ENCODE measurements at places on chromosomes 4 and X. TPM values are rescaled to one million over a fixed set of nuclear protein-coding genes. Genes with fewer than 3 reads are reported as not detected.

DNA sequence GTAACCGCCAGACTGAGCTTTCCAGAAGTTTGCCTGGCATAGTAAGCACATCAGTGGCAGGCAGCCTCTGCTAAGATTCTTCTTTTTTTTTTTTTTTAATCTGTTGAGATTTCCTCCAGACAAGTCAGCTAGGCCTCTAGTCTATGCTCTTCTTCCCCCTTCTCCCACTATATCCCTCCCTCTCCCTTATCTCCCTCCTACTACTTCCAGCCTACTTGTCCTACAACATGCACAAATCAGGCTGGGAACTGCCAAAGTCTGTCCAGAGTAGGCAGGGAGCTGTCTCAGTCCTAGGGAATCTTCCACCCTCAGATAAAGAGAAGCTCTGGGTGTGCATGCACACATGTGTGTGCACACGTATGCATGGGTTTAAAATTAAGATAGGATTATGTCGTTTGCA lies 49.7 kb upstream of the ARMCX2 start:
- DNase-seq: no peak

DNA sequence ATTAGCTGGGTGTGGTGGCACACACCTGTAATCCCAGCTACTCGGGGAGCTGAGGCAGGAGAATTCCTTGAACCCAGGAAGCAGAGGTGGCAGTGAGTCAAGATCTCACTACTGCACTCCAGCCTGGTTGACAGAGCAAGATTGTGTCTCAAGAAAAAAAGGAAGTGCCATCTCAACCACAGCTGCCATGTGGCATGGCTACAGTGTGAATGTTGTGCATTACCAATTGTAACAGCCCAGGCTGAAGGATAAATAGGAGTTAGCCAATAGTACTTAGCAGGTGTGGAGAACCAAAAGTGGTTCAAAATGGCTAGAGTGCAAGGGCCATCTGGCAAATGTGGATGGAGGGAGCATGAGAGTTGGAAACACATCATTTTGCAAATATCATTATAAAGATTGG lies 28.9 kb downstream of the SLC25A5 start:
- DNase-seq: no peak

DNA sequence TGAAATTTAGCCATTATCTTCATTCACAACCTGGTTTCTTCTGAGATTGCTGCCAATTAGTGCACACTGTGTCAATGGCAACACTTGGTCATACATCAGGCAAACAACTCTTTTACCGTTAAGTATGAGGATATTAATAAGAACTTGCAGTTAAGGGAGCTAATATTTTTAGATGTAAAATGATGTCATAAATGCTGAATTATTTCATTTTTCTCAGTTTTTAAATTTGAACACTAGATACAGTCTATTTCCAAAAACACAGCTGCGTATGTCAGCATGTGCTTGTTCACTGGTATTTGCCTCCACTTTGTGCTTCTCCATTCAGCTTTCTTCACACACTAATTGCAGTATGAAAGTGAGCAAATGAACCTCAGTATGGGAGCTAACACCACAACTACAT lies 1.6 kb downstream of the KLHL13 start:
- peak; percentile 1 for DNase-seq

- DNase-seq: no peak
These were observed 3.3 kb upstream of the HAUS3 start for GRCh38 chr4:2245057-2245786.

LDOC1 gene
- 2.9 TPM for total RNA-seq
